ENCODE measurements at places on chromosomes 2 and 18.
A peak's percentile ranks its signal among the peaks of the same experiment; 100 is the strongest.

DNA sequence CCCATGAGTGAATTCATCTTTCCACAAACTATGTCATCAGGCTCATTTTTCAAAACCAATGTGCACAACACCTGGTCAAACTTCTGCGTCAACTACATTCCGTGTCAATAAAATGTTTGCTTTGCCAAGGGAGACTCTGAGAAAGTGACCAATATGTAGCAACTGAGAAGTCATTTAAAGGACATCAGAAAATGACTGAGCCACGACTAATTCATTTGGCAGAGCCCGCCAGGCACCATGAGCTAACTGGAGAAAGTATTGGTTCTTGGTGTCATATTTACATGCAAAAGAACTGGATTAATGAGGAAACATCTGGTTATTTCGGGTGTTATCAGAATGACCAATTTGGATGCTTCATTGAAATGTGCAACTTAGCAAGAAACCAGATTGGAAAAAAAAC, 7.2 kb downstream of the RND3 start:
- DNase-seq = no peak

- DNase-seq = no peak
These were observed 47.8 kb upstream of the CREB1 start for GRCh38 chr2:207481924-207482323.

- DNase-seq = no peak
These were observed 38.7 kb upstream of the EDAR start for GRCh38 chr2:109027702-109028101.

DNA sequence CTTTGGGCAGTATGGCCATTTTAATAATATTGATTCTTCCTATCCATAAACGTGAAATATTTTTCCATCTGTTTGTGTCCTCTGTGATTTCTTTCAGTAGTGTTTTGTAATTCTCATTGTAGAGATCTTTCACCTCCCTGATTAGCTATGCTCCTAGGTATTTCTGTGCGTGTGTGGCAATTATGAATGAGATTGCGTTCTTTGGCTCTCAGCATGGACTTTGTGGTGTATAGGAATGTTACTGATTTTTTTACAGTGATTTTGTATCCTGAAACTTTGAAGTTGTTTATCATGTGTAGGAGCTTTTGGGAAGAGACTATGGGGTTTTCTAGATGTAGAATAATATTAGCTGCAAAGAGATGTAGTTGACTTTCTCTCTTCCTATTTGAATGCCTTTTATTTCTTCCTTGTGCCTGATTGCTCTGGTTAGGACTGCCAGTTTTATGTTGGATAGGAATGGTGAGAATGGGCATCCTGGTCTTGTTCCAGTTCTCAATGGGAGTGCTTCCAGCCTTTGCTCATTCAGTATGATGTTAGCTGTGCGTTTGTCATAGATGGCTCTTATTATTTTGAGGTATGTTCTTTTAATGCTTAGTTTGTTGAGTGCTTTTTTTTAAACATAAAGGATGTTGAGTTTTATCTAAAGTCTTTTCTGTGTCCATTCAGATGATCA, 27.0 kb upstream of the THUMPD2 start:
- peak; percentile 4 for DNase-seq

DNA sequence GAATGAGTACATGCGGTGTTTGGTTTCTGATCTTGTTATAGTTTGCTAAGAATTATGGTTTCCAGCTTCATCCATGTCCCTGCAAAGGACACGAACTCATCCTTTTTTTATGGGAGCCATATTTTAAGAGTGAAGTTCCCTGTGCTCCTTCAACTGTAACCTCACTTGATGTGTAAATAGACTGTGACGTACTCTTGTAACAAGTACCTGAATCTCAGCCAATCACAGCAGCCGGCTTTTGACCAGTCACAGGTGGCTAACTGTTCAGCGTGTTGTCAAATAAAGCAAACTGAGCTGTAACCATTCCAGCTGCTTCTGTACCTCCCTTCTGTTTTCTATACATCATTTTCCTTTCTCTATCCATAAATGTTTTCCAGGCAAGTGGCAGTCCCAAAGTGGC, 774.3 kb upstream of the HS6ST1 start:
- no peak for DNase-seq

GRCh38 chr2:43171789-43172188, 54.6 kb downstream of the ZFP36L2 start:
- no peak for DNase-seq

DNA sequence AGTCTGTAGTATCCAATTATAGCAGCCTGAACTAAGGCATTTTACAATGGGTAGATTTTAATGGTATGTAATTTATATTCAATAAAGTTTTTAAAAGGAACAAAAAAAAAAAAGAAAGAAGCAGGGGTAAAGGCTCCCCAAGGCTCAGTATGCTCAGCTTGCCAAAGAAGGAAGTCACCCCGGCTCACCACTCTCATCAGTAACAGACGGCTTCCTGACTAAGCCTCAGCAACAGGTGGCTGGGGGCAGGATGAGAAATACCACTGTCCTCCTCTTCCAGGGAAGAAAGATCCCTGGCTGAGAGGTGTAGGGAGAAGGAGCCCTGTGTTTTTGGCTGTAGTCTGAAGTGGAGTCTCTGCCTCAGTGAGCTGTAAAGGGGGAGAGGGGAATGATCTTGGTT, 121.2 kb downstream of the ARHGEF4 start:
- DNase-seq = no peak

GRCh38 chr2:172106108-172106961, 3.6 kb upstream of the DLX2 start:
- DNase-seq = no peak

- DNase-seq = no peak
These were observed 145.8 kb downstream of the KIAA1328 start for GRCh38 chr18:36974686-36975085.

- DNase-seq = no peak
These were observed 30.6 kb downstream of the ITSN2 start for GRCh38 chr2:24329700-24330099.

- DNase-seq = no peak
These were observed 284.6 kb upstream of the LRP1B start for GRCh38 chr2:142415461-142415860.

DNA sequence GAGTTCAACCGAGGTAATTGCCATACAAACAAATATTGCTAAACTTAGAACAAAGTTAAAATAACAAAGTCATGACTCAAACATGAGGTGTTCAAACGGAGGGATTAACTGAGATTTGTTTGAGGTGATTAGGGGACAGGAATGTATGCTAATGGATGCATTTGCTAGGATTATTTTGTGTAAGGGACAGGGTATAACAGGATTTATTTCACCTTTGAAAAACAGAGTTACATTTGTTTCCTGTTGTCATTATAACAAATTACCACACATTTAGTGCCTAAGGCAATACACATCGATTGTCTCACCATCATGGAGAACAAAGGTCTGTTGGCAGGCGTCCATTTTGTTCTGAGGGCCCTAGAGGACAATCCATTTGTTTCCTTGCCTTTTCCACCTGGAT, 304.3 kb upstream of the CNTNAP5 start:
- no peak for DNase-seq

DNA sequence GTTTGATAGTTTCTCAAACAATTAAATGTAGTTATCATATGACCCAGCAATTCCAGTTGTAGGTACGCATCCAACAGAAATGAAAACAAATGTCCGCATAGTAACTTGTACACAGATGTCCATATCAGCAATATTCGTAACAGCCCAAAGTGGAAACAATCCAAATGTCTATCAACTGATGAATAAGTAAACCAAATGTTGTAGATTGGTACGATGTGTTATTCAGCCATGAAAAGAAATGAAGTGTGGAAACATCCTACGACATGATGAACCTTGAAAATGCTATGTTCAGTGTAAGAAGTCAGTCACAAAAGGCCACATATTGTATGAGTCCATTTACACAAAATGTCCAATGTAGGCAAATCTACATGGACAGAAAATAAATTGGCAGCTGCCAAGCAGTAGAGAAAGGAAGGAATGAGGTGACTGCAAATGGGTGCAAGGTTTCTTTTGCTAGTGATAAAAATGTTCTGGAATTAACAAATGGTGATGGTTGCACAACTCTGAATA, 26.9 kb downstream of the GAREM1 start:
- DNase-seq = no peak

GRCh38 chr2:102119255-102119654, 23.3 kb upstream of the IL1R1 start:
- no peak for DNase-seq

- DNase-seq = no peak
These were observed 148.0 kb downstream of the SMAD7 start for GRCh38 chr18:48802543-48803290.

DNA sequence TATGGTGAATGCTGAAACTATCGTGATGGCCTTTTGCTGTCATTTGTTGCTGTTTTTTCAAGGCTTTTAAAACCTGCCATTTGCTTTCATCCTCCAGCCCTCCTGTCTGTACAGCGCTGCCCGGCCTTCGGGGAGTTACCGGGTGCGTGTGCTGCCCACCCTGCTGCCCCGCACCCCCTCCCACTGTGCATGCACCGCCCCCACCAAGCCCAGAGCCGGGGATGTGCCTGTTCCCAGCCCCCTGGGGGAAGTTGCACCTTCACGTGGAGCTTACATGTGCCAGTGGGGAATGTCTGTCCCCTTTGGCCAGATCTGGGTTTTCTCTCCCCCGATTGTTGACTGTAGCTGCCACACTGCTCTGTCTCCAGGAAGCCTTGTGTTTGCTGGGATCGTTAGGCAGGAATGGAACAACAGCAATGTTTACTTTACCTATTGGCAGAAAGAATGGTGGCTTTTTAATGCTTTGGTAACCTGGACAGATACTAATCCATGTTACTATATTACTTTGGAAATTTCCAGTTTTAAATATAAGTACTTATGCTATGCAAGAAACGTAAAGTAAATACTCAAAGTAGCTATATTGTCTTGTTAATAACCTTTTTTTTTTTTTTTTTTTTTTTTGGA, 64.8 kb upstream of the RBM44 start:
- no peak for DNase-seq

- DNase-seq = no peak
These were observed 27.5 kb downstream of the MYO7B start for GRCh38 chr2:127562936-127563335.

GRCh38 chr18:46750626-46751025, 6.2 kb downstream of the ST8SIA5 start:
- no peak for DNase-seq

- no peak for DNase-seq
These were observed 1596.8 kb upstream of the SLC39A10 start for GRCh38 chr2:194060269-194060668.

DNA sequence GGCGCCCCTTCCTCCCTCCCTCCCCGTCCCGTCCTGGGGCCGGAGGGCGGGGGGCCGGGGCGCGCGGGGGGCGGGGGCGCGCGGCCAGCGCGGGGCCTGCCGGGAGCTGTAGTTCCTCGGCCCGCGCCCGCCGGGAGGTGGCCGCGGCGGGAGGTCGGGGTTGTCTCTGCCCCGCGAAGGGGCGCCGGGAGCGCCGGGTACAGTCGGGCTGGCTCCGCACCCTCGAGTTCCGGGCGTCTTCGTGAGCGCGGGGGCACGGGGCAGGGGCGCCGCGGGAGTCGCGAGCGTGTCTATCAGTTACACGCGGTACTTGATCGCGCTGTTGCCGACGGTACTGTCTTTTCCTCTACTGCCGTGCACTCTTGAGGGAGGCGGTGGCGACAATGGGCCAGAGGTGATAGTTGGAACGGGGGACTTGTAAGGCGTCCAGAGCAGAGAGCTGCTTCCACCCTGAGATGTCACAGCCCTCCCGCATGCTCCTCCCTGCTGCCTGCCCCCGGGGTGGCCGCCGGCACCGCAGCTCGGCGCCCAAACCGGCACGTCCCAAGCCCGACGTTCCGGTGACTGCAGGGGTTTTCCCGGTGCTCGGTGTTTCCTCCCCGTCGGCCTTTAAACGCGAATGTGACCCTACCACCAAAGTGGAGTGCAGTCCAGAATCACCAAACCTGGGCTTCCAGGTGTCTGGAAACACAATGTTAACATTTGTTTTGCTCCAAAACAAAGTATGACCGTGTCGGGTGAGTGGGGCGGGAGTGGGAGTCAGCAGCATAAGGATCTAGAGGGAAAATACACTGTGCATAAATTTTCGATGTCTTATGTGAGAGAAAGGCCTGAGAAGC, at the start of gene PRKD3:
TSS of gene PRKD3 (minus strand) at position 48 of the 839 bp plus-strand sequence. CDS start 8,309 bp downstream, outside the sequence.
- DNase-seq = no peak

GRCh38 chr2:63681896-63682295, 93.1 kb downstream of the MDH1 start:
- DNase-seq = no peak

GRCh38 chr2:176554101-176555048, 285.1 kb downstream of the MTX2 start:
- no peak for DNase-seq

DNA sequence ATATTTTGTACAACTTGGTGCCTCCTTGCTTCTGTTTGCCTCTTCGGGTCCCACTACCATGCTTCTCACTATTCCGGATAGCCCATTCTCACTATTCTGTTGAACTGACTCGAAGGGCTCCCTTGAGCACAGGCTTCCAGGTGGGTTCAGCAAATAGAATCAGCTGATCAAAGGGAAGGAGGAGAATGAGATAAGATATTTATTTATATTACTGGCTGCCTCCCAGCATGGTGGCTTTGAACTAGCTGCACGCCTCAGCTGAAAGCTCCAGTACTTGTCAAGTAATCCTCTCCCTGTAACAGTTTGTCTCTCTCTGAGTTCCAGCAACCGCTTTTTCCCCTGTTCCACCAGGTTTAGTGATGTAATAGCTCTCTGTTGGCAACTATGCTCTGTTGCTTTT, 187.8 kb upstream of the HNRNPA3 start:
- DNase-seq = no peak

- no peak for DNase-seq
These were observed 15.5 kb upstream of the DUSP19 start for GRCh38 chr2:183063083-183063482.

GRCh38 chr2:231399046-231399852, 3.7 kb downstream of the B3GNT7 start:
- no peak for DNase-seq

GRCh38 chr18:26540043-26540628, 8.2 kb downstream of the KCTD1 start:
- DNase-seq = no peak

GRCh38 chr18:79647307-79647706, 32.3 kb upstream of the CTDP1 start:
- no peak for DNase-seq

- no peak for DNase-seq
These were observed 585 bp upstream of the MOB1A start for GRCh38 chr2:74179063-74179865.

GRCh38 chr18:39344487-39344886, 1778.9 kb upstream of the CELF4 start:
- no peak for DNase-seq

GRCh38 chr2:9309147-9309546, 102.5 kb downstream of the ASAP2 start:
- no peak for DNase-seq

DNA sequence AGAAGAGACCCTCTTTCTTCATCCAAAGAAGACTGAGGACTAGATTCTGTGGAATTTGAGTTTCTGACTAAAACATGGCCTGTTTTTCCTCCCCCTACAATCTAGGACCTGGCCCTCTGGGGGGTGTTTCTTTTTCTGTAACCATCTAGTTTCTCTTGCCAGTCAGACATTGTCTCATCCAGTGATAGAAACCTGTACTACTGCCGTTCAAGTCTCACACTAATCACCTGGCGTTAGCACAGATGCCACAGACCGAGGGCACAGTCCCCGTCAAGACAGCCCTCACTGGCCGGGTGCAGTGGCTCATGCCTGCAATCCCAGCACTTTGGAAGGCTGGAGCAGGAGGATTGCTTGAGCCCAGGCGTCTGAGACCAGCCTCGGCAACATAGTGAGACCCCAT, 126.9 kb upstream of the NDUFV2 start:
- no peak for DNase-seq
